Renal cortical epithelial cell (primary cell): ENCODE measurements at places on chromosomes 13 and 19.

GRCh38 chr19:56155124-56155687 is 14.1 kb downstream of the ZNF444 start:
- DNase-seq: no peak

DNA sequence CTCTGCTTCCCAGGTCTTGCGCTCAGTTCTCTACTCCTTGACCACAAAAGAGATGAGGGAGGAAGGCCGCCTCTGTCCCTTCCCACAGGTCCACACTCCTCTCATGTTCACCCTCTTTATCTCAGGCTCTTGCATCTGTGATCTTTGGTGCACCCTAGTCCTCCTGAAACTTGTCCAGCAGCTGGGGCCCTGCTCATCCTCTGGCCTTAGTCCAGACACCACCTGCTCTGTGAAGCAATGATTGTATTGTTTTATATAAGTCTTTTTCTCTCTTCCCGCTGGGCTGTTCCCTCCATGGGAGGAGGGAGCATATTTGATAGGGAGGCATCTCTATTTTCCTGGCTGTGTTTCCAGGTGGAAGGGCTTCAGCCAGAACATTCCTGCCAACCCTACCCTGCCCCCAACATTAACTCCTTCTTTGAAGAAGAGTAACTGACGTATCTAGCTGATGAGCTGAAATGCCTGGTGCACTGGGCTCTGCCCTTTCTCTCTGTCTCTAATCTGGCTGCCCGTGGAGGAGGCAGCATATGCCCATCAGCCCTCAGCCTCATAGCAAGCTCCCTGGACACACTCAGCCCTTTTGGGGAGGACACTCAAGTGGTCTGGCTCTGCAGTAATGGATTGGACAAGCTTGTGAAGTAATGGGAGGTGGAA is 38.2 kb upstream of the SIAH3 start:
- no peak for DNase-seq

DNA sequence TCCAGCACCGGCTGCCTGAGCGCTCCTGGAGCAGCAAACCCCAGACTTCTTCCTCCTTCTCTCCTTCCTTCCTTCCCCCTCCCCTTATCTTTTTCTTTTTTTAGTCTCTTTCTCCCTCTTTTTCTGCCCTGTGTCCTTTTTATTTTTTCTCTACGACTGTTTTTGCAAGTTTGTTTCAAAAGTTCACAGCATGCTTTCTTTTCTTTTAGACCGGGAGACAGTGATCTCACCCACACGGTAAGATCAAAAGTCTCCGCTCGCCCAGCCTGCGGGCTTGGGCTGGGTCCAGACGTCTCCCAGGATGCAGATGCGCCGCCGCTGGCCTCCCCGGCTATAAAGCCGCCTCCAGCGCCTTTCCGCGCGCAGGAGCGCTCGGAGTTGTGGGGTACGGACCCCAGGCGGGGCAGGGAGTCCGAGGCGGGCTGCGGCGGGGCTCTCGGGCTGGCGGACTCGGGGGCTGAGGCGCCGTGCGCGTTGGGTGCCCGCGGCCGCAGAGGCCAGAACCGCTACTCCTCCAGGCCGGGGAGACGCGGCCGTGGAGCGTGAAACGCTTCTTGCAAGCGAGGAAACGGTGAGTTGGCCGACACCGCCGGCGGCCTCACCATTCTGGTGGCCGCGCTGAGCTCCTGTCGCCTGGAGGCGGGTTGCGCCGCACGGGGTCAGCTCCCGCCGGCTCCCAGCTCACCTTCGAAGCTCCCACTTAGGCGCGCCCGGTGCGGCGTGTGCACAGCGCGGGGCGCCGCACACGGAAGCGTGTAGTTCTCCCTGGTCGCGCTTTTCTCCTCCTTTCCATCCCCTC is 2.0 kb upstream of the TSHZ3 start:
- peak; percentile 8 for DNase-seq

DNA sequence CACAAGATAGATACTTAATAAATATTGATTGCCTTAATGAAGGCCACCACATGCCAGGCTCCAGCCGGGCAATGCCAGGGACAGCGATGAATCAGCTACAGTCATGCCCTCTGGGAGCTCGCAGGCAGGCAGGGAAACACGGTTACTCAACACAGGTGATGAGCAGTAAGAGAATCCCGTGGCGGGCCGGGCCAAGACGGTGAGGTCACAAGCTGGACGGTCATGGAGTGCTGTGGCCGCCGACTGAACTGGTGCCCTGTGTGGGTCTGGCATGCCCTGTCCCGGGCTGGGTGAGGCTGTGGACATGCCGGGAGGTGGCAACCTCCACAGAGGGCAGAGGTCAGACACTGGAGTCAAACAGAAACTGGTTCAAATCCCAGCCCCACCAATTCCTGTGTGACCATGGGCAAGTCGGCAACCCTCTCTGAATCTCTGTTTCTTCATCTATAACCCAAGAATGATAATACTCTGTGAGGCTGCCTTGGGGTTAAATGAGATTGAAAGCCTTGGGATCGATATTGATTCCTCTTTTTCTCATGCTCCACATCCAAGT is 13.2 kb upstream of the PAK4 start:
- DNase-seq: peak; percentile 83

GRCh38 chr13:32748305-32748704 is 162.1 kb downstream of the PDS5B start:
- DNase-seq: no peak

DNA sequence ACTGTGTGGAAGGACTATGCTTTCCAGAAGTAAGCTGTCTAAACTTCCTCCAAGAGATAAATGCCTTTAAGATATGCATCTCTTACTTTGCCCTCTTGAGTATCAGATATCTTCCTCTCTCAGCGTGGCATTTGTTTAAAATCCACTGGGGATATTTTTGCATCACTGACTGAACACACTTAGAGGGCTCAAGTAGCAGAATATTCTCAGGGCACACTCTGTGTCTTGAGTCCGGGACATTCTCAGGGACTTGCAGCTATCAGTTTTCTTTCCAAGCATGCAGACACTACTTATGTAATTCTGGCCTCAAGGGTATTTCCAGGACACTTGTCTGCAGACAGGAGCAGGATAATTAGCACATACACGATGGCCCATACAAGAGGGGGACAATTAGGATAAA is 84.7 kb downstream of the ERCC5 start:
- DNase-seq: no peak

DNA sequence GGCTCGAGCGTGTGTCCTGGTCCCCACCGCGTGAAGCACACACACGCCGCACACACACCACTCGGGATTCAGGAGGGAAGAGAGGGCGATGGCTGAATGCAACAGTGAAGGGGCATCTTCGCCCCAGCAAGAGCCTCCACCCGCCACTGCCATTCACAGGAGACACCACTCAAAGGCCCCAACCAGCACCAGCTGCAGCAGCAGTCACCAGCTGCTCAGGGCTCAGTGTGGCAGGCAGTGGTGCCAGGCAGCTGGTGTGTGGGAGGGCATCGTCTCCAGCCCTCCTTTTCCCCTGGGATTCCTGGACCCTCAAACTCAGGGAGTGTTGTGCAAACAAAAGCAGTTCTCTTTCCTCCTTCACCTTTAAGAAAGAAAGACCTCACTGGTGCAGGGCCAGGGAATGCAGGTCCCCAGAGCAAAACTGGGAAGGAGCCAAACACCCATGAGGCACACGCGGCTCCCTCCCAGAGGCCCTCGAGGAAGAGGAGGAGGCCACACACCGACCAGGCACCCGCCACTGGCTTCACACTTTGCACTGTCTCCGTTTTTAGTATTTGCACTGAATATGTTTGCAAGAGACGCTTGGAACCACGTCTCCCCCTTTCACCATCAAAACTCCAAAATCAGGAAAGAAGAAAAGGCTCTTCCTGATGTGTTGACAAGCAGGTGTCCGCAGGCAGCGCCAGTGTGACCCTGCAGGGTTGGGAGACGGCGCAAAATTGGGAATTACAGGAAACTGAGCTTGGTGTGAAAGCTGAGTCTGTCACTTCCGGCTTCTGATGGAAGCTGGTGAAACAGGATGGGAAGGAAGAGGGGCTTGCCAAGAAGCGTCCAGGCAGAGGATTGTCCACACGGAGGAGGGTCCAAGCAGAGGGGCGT is 26.4 kb upstream of the F7 start:
- no peak for DNase-seq

DNA sequence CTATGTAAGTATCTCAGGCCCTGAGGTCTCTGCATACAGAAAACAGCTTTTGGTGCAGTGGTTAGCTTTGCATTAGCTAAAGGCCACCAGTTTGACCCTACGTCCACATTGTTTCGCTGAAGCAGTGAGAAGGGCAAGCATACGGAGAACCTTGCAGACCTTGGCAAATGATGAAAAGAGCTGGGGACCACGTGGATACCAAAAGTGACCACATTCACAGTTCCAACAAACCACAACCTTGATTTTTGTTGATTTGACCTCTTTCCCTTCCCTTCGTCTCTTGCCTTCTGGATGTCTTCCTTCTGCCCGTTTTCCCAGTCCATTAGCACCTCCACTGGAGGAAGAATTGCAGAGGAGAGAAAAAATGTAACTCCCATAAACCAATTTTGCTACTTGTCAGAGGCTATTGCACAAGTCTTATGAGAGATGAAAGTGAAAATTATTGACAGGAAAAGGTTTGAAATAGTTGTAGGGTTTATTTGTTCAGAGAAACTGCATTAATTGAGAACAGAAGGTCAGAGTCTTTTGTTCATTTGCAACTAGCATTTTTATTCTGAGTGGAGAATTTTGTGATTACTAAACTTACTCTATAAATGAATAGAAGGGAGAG is 293.9 kb upstream of the HTR2A start:
- no peak for DNase-seq

DNA sequence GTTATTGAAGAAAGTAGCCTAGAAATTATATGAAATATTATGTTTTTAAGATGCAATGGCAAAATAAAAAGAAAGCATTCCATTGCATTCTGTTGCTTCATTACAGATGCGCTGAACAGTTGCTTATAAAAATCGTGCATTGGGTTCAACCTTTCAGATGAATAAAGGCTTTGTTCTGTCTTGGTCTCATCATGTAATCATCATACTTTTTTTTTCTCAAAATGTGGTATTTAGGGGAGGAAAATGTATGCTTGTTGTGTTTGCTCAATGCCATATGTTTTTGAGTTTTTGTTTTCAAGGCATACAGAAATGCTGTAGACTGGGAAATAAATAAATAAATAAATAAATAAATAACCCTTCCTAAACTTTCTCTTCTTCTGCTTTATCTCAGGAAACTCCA is 1.1 kb upstream of the MBNL2 start:
- no peak for DNase-seq
